DMS79 treated with DMSO at 0.1 percent for 48 hours (cell line): ENCODE measurements at places on chromosomes 2 and 18.

DNA sequence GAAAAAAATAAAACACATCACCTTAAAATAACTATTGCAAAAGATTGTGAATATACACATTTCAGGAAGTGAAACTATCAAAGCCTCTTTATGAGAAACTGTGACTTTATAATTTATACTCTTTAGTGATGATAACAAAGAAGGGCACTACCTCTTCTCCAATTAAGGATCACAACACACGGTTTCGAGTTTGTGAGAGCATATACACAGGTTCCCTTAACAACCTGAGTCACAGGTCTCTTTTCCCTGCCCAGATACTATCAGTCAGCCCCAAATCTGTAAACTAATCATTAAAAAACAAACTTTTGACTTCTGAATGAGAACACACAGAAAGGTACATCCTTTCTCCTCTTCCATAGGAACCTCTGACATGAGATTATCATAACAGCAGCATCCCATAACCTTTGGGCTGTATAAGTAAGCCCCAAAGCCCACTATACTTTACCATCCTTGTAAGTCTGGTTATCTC is 44.9 kb downstream of the PTPN2 start:
- DNase-seq: no peak

DNA sequence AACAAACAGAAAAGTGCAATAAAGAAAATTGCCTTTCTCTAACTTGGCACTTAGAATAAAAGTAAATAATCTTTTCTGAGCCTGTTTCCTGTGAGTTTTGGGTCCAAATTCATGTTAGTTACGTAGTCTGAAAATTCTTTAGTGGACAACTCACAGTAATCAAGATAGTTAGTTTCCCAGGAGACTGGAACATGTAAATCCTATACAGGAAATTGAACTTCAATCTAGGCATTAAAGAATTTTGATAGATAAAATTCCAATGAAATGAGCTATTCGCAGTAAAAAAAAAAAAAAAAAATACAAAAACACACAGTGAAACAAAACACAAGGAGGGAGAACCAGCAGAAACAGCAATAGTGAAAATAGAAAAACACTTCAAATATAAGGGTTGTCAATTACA is 83.8 kb upstream of the REG3G start:
- DNase-seq: no peak

GRCh38 chr18:68414407-68414806 is 300.5 kb downstream of the TMX3 start:
- no peak for DNase-seq

- peak; percentile 5 for DNase-seq
Measured at GRCh38 chr2:101983486-101983885, 8.3 kb upstream of the IL1R2 start.

DNA sequence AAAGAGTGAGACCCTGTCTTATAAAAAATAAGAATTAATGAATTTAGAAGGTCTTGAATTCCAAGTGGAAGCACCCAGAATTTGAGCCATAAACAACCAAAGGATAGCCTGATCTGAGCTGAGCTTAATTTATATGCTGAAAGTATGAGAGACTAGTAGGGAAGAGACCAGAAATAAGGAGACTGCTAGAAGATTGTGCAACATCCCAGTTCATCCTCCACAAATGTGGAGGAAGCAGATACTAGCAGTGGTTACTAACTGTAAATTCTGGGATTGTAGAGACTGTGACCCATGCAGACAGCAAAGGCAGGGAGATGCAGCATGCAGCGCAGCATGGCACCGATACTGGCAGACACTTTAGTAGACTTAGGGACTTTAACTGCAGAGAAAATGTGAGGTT is 1.5 kb upstream of the SULT1C2 start:
- no peak for DNase-seq

- DNase-seq: no peak
Measured at GRCh38 chr2:178859730-178860129, 52.5 kb upstream of the TTN start.

GRCh38 chr2:191008286-191008685 is 5.7 kb downstream of the STAT1 start:
- DNase-seq: no peak

GRCh38 chr2:142755191-142755590 is 122.3 kb upstream of the KYNU start:
- no peak for DNase-seq

DNA sequence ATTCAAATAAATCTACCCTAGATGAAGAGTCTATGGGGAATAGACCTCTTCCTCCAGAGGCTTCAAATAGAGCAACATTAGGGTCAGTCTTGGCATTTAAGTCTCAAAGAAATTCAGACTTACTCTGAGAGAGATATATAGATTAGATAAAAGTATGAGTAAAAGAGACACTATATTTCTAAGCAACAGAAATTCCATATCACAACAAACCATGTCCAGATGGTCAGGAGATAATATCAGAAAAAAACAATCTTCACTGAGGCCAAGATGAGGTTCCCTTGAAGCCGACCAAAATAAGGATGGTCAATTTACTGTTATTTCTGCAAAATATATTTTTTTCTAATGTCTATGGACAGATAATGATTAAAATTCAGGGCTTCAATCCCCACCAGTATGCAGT is 89.1 kb upstream of the NOSTRIN start:
- DNase-seq: no peak

GRCh38 chr2:86520153-86520552 is 43.1 kb downstream of the CHMP3 start:
- no peak for DNase-seq

GRCh38 chr2:144325086-144325485 is 194.8 kb downstream of the ZEB2 start:
- DNase-seq: no peak

- no peak for DNase-seq
Measured at GRCh38 chr2:8488001-8488738, 193.7 kb upstream of the ID2 start.

- DNase-seq: no peak
Measured at GRCh38 chr2:15226661-15227060, 334.5 kb downstream of the NBAS start.

- DNase-seq: peak; percentile 47
Measured at GRCh38 chr2:53969285-53969967, 1.4 kb downstream of the PSME4 start.

GRCh38 chr2:112141626-112142007 is 3.4 kb downstream of the FBLN7 start:
- DNase-seq: peak; percentile 51

- DNase-seq: no peak
Measured at GRCh38 chr2:178819147-178819875, 12.1 kb upstream of the TTN start.

- DNase-seq: no peak
Measured at GRCh38 chr18:8507361-8507760, 101.9 kb upstream of the RAB12 start.

DNA sequence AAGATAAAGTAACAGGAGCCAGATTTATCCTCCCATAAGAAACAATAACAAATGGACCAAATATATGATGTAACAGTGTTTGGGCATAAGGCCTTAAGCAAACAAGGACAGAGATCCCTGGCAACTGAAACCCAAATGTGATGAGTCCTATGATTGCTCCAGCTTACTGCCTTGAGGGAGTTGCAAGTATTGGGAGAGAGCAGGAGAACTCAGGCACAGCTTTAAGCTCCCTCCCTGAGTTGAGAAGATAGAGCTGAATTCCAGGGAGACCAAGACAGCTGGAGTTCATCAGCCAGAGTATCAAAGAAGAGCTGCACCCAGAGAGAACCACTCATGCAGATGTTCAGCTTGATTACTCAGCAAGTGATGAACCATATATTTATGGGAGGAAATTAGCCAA is 814.5 kb upstream of the RAB6C start:
- no peak for DNase-seq

GRCh38 chr18:76357174-76357573 is 137.9 kb downstream of the ZNF516 start:
- no peak for DNase-seq

- DNase-seq: no peak
Measured at GRCh38 chr2:167607211-167607610, 640.2 kb downstream of the STK39 start.

DNA sequence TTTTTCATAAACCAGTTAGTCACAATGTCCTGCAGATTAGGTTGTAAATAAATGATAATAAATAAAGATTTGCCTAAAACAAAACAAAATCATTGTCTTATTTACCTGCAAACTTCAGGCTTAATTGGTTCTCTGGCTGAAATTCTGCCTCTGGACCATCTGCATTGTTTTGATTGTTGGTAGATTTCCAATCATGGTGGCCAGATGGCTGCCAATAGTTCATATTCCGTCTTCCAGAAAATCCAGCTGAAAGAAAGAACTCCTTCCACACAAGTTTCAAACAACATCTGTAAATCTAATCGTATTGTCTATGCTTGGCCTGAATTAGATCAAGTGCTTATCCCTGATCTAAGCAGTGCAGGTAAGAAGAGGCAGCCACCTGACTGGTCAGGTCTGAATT is 771.1 kb upstream of the ZEB2 start:
- DNase-seq: no peak

DNA sequence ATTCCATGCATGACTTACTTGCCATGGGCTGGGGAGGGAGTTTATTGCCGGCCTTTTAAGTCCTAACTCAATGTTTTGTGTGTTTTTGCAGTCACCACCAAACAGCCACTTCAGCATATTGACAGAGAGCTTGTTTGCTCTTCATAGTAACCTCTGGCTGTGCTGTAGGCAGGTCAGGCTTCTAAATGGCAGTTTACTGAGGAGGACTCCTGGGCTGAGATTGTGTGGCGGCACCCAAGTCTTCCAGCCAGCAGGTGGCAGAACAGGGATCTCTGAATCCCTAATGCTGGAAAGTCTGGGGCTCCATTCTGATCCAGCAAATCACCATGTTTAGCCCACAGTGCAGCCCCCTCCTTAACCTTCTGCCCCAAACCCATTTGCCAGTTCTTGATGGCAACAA is 121.2 kb downstream of the CAPN13 start:
- DNase-seq: peak; percentile 90

DNA sequence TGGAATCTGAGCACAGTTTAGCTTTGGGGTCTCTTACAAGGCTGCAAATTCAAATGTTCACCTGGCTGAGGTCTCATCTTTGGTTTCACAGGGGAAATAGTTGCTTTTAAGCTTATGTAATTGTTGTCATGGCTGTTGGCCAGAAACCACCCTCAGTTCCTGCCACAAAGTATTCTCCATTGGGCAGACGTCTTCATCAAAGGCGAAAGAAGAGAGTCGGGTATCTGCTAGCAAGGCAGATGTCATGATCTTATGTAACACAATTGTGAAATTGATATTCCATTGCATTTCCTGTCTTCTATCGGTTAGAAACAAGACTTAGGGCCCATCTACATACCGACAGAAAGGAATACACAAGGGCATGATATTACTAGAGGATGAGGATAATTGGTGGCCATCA is 816.2 kb downstream of the MBD2 start:
- no peak for DNase-seq

- no peak for DNase-seq
Measured at GRCh38 chr18:61398961-61399705, 65.9 kb downstream of the CDH20 start.

- no peak for DNase-seq
Measured at GRCh38 chr2:229230911-229231310, 40.2 kb downstream of the PID1 start.

- no peak for DNase-seq
Measured at GRCh38 chr2:28761420-28761819, 9.8 kb downstream of the PPP1CB start.

DNA sequence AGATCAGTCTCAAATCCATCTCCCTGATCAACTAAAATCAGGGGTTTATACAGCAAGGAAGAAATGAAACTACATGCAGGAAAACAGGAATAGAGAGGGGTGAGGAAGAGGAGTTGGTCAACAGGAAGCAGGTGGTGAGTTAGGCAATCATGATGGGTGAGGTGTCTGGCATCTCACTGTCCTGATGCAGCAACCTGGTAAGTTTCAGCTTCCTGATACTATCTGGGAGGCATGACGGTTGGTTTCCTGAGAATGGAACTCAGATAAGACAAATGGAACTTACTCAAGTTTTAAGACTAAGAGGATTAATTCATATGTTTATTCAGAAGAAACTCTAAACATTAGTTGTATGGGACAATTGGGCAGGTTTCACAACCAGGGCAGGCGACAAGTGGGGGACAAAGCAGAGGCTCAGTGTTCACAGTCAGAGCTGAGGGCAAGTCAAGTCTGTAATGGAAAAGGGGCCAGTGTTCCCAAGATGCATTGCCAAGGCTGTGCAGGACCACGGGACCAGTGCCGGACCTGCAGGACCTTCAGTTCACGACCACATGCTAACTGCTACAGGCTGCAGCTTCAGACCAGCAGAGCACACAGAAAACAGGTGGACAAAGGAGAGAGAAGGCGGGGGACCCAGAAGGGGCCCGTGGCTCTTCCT is 17.7 kb upstream of the GALM start:
- DNase-seq: no peak

DNA sequence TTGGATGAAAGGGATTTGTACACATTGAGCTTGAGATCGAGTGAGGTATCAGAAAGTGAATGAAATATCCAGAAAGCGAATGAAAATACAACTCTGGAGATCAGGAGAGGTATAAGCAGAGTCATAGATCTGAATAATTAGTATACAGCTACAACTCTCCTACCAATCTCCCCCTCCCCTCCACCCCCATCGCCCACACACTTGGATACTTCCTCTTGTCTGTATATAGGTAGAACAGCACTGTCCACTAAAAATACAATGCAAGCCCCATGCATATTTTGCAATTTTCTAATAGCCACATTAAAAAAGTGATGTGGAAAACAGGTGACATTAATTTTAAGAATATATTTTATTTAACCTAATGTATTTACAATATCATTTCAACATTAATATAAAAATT is 23.7 kb upstream of the WIPF1 start:
- DNase-seq: no peak

DNA sequence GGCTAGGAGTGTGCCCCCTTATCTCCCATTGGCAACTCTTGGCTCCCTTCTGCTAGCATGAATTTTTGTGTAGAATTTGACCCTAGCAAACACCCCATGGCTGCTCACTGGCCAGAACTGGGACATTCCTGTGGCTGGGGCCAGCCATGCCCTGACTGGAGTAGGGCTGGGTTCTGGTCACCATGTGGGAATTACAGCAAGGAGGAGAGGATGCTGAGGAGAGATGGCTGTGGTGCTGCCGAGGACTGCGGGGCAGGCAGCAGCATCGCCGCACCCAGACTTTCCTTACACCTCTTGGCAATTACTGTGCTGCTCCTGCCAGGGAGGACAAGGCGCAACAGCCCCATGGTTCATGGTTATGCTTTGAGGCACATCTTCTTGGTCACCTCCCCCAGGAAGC is 12.7 kb downstream of the KCNF1 start:
- no peak for DNase-seq

GRCh38 chr2:145230546-145230945 is 710.6 kb upstream of the ZEB2 start:
- no peak for DNase-seq

- DNase-seq: peak; percentile 84
Measured at GRCh38 chr2:237695201-237695780, 67.9 kb downstream of the LRRFIP1 start.

GRCh38 chr2:227388537-227389011 is 825 bp upstream of the SCYGR1 start:
- DNase-seq: no peak
